ENCODE measurements at places on chromosomes 7 and 10.

DNA sequence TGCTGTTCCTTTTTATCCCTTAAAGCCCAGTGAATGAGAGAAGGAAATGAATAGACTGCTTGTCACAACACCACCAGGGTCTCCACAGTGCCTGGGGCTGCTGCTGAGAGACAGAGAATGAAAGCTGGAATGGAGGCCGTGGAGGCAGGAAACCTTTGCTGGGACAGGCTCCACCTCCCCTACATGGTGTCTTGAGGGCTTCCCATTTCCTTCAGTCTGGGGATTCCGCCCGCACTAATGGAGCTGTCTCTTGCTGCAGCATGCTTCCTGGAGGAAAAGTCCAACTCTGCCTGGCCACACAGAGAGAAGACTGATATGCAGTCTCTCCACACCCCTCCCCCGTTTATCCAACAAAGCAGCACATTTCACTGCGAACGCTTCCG lies 54.5 kb downstream of the LRRC4 start:
- peaks cover 17% of the 10 kb centered on the region for H3K4me1 ChIP-seq
- peaks cover 75% of the 10 kb centered on the region for H3K36me3 ChIP-seq
- H3K4me3 ChIP-seq: no peak overlapping the region
- no peak overlapping the region for H3K27ac ChIP-seq
- DNase-seq: no peak

DNA sequence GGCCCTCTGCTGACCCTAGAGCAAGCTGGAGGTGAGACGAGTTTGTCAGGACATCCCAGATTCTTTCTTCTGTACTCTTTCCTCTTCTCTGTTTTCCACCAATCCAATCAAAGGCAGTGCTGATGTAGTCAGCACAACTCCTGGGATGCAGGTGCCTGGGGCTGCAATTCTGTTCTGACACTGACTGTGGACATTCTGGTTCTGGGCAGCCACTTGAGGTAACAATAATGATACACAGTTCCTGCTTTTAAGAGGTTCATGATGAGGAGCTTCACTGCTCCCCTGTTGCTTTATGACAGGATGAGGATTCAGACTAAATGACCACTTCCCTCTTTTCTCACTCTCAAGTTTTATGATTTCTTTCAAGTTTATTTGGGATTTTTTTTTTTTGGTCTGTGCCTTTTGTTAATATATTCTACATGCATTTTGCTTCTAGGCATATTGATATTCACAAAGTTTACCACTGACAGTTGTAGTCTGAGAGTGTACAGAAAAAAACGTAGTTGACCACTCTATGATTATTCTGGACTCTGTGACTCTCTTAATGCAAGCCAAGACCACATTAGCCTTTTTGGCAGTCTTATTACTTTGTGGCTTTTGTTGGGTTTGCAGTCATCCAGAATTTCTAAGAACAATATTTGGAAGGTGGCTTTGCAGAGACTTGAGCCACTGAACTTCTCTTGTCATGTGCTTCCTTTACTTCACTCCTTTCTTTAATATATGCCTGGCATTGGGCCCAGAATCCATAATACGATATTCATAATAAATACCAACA lies 247.6 kb downstream of the AUTS2 start:
- no peak overlapping the region for H3K27ac ChIP-seq
- DNase-seq: no peak
- H3K27me3 ChIP-seq: peaks cover 2% of the 10 kb centered on the region
- no peak overlapping the region for H3K4me3 ChIP-seq
- H3K36me3 ChIP-seq: no peaks in the 10 kb centered on the region
- H3K4me1 ChIP-seq: peaks cover 17% of the 10 kb centered on the region

GRCh38 chr10:112184052-112184371 lies 447 bp upstream of the GPAM start:
- H3K27me3 ChIP-seq: peaks cover 6% of the 10 kb centered on the region
- DNase-seq: no peak
- H3K4me1 ChIP-seq: peaks cover 21% of the 10 kb centered on the region
- peak overlapping the region; percentile 89 for H3K4me3 ChIP-seq
- H3K36me3 ChIP-seq: peaks cover 4% of the 10 kb centered on the region

- no peak overlapping the region for H3K27ac ChIP-seq
- H3K27me3 ChIP-seq: peaks cover 46% of the 10 kb centered on the region
- peak; percentile 23 for DNase-seq
- no peaks in the 10 kb centered on the region for H3K36me3 ChIP-seq
- peaks cover 17% of the 10 kb centered on the region for H3K4me1 ChIP-seq
These were observed 485 bp downstream of the ALOX5 start for GRCh38 chr10:45374350-45375052.

DNA sequence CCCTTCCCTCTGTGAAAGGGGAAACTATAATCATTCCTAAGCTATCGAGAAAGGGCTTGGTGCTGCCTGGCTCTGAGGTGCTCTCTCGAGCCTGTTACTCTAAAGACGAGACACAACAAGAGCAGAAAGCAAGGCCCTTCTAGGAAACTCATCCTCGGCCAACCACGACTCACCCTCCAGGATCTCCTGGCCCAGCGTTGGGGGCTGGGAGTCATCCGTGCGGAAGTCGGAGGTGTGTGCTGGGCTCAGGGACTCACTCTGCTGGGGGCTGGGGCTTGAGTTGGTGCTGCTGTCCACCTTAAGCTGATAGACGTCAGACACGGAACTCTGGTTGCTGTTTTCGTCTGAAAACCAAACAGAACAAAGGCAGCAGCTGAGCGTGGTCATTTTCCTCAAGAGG lies 17.6 kb upstream of the BAZ1B start:
- H3K27ac ChIP-seq: no peak overlapping the region
- no peak for DNase-seq
- no peak overlapping the region for H3K4me3 ChIP-seq
- H3K36me3 ChIP-seq: peaks cover 36% of the 10 kb centered on the region

DNA sequence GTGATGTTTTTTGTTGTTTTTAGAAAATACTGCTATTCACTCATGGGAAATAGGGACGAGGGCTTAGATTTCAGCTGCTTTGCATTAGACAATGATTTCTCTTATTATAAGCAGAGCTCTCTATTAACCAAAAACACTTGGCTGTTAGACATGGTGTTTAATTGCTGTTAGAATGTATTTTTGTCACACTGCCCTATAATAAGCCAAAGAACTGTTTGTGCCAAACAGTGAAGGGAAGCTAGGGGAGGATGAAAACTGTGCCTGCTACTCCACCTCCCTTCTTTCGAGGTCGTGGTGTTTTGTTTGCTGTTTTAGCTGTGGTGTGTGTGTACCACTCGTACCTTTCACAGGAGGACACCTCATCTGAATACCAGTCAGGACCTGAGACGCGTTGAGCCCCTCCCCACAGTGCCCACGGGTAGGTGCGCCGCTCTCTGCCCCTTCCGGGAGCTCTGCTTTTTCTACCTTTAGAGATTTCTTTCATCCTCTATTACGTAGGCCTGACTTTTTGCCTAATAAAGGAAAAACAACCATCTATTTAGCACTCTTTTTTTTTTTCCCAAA lies 57.9 kb downstream of the CUX1 start:
- no peaks in the 10 kb centered on the region for H3K36me3 ChIP-seq
- H3K27ac ChIP-seq: no peak overlapping the region
- H3K4me3 ChIP-seq: no peak overlapping the region
- peaks cover 7% of the 10 kb centered on the region for H3K4me1 ChIP-seq

GRCh38 chr7:29356631-29357030 lies 162.1 kb downstream of the CHN2 start:
- no peak overlapping the region for H3K27ac ChIP-seq
- H3K27me3 ChIP-seq: no peaks in the 10 kb centered on the region
- no peaks in the 10 kb centered on the region for H3K4me1 ChIP-seq

DNA sequence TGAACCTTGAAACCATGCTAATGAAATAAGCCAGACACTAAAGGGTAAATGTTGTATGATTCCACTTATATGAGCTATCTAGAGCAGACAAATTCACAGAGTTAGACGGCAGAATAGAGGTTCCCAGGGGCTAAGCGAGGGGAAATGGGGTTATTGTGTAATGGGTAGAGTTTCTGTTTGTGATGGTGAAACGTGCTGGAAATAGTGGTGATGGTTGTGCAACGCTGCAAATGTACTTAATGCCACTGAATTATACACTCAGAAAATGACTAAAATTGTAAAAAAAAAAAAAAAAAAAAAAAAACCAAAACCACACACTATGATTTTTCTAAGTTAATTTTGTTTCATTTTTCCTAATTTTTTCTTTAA lies 30.0 kb downstream of the SFXN4 start:
- peaks cover 52% of the 10 kb centered on the region for H3K4me1 ChIP-seq
- H3K27me3 ChIP-seq: no peaks in the 10 kb centered on the region
- H3K4me3 ChIP-seq: no peak overlapping the region
- peak overlapping the region; percentile 46 for H3K27ac ChIP-seq
- no peak for DNase-seq

GRCh38 chr10:74917481-74918077 lies 91.2 kb downstream of the KAT6B start:
- H3K36me3 ChIP-seq: peaks cover 12% of the 10 kb centered on the region
- H3K27ac ChIP-seq: no peak overlapping the region
- peaks cover 29% of the 10 kb centered on the region for H3K4me1 ChIP-seq
- no peak for DNase-seq
